Adrenal gland (tissue), 19 donors: ENCODE measurements at places on chromosomes 12 and 14. TPM values are rescaled to one million over a fixed set of nuclear protein-coding genes. Genes with fewer than 3 reads are reported as not detected.

IL25 gene
- total RNA-seq = not detected

RAD9B gene
- 0.39 TPM for total RNA-seq

TAS2R30 gene
- 2.5 TPM for total RNA-seq

PMEL gene
- not detected for total RNA-seq

DNA sequence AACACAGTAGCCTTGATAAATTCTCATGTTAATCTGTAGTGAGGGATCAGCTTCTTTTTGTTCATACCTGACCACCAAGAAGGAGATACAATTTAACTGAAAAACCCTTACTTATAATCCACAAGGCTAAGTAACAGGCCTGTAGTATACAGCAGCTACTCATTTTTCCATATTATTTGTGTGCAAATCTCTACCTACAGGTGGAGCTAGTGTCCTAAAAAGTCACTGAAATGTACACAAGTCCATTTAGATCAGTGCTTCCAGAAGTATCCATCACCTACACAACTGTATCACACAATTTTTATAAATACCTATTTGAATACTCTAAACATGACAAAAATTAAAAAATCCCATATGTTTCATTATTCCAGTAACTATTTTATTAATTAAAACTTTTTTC is 173.2 kb downstream of the SLC35F4 start:
- no peaks in the 10 kb centered on the region for H3K36me3 ChIP-seq
- H3K27ac ChIP-seq = no peak overlapping the region
- no peak for DNase-seq
- H3K4me1 ChIP-seq = no peaks in the 10 kb centered on the region
- H3K4me3 ChIP-seq = no peak overlapping the region

GRCh38 chr14:61266436-61266835 is 14.7 kb downstream of the TMEM30B start:
- H3K36me3 ChIP-seq = no peaks in the 10 kb centered on the region
- DNase-seq = no peak
- no peaks in the 10 kb centered on the region for H3K4me1 ChIP-seq
- no peak overlapping the region for H3K4me3 ChIP-seq
- no peak overlapping the region for H3K27ac ChIP-seq
- peaks cover 12% of the 10 kb centered on the region for H3K27me3 ChIP-seq
